Effector memory CD8-positive, alpha-beta T cell (primary cell): ENCODE measurements at places on chromosomes 5 and 9.

GRCh38 chr5:149367249-149367971 lies 9.6 kb downstream of the PCYOX1L start:
- H3K4me1 ChIP-seq, result peaks cover 17% of the 10 kb centered on the region
- no peaks in the 10 kb centered on the region for H3K27me3 ChIP-seq
- H3K27ac ChIP-seq, result peak overlapping the region; percentile 31
- H3K36me3 ChIP-seq, result peaks cover 2% of the 10 kb centered on the region
- H3K4me3 ChIP-seq, result no peak overlapping the region

DNA sequence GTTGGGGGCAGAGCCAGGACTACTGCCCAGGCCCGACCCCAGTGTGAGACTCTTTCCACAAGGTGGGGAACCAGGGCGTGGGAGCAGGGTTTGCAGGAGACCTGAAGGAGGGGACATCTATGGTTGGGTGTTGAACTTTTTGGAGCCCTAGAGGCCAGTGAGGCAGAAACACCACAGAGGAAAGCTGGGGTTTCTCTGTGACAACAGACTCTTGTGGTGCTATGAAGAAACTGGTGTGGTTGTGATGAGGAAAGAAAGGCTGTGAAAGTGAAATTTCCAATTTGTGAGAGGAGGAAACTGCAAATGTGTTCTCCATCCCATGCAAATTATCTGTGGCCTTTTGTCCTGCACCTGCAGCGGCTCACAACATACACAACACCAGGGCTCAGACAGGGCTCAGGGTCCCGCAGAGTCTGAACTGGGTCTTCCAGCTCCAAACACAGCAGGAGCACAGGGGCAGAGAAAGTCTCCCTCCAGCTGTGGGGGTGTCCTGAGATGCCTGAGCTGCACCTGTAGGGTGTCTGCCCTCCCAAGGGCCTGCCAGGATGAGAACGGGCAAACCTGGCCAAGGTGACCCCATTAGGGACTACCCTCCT lies 51.4 kb upstream of the GRHPR start:
- DNase-seq, result no peak
- H3K4me3 ChIP-seq, result no peak overlapping the region
- H3K27me3 ChIP-seq, result peaks cover 1% of the 10 kb centered on the region
- peaks cover 7% of the 10 kb centered on the region for H3K4me1 ChIP-seq
- H3K27ac ChIP-seq, result peak overlapping the region; percentile 92
- peaks cover 2% of the 10 kb centered on the region for H3K36me3 ChIP-seq

DNA sequence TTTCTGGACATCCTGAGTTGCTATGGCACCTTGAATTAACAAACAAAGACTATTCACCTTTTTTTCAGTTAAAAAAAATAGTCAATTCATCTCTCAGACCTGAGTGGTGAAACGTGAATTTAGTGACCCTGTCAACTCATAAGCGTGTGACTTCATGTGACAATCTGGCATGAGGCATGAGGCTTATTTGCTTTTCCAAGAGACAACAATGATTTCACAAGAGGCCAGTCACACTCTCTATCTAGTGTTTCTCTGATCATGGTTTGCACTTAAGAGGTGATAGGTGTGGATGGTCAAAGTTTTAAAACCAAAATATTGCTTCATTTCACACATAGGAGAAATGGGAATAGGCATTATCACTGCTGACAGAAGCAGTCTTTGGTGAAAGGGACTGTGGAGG lies 559.6 kb upstream of the ACO1 start:
- no peak overlapping the region for H3K27ac ChIP-seq
- no peaks in the 10 kb centered on the region for H3K4me1 ChIP-seq
- H3K27me3 ChIP-seq, result no peaks in the 10 kb centered on the region
- no peaks in the 10 kb centered on the region for H3K36me3 ChIP-seq
- no peak for DNase-seq
- H3K4me3 ChIP-seq, result no peak overlapping the region

DNA sequence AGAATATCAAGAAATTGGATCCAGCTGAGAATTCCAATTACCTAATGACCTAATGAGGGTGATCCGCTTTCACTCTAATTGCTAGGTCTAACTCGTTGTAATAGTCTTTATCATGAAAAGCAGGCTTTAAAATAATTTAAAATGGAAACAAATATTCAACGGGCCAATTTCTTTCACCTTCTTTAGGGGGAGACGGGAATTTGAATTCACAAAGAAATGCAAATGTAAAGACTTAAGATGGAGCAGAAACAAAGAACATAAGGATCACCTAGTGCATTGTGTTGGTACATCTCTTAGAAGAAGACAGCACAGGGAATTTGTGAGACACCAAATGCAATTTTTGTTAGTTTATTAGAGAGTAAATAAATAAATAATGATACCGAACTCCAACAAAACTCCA lies 1.5 kb upstream of the KCNN2 start:
- no peak for DNase-seq
- peaks cover 27% of the 10 kb centered on the region for H3K27me3 ChIP-seq
- H3K4me3 ChIP-seq, result no peak overlapping the region
- H3K4me1 ChIP-seq, result no peaks in the 10 kb centered on the region
- H3K36me3 ChIP-seq, result no peaks in the 10 kb centered on the region

DNA sequence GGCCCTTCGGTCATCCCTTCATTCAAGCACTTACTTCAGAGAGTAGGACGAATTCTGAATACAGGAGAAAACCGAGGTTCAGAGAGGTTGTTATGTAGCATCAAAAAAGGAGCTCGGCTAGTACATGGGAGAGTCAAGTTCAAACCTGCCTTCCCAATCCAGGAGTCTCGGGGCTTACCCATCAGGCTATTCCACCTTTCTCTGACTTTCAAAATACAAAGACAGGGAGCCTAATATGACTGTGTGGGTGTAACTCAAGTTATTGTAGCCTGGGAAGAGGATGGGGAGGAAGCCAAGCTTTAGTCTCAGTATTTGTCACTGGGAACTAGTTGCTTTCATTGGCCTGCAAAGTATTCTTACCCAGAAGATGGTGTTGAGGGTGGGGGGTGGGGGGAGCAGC lies 274.8 kb upstream of the PANK3 start:
- no peaks in the 10 kb centered on the region for H3K36me3 ChIP-seq
- no peak overlapping the region for H3K4me3 ChIP-seq
- H3K27ac ChIP-seq, result no peak overlapping the region
- H3K4me1 ChIP-seq, result peaks cover 5% of the 10 kb centered on the region

- DNase-seq, result no peak
- H3K27ac ChIP-seq, result peak overlapping the region; percentile 32
- no peaks in the 10 kb centered on the region for H3K4me1 ChIP-seq
These were observed 29.5 kb downstream of the TPPP start for GRCh38 chr5:663436-664342.

DNA sequence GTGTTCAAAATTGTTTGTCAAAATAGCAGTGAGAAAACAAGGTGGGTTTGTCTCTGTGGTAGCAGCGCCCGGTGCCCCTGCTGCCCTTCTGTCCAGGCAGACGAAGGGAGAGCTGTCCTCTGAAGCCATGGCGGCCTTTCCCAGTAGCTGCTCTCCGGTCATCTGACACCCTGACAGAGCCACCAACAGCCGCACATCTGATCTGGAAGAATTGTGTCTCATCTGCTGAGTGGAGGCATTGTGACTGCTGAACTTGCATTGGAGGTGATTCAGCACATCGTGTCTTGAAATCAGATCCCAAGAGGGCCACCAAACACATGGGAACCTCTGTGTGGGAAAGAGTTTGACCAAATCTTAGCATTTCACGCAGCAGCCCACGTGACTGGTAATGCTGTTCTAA lies 337.6 kb upstream of the IRX1 start:
- DNase-seq, result no peak
- H3K4me3 ChIP-seq, result no peak overlapping the region
- H3K27me3 ChIP-seq, result no peaks in the 10 kb centered on the region
- no peaks in the 10 kb centered on the region for H3K36me3 ChIP-seq
- H3K27ac ChIP-seq, result no peak overlapping the region
